AML-193 (cell line): ENCODE measurements at places on chromosomes 13 and 19.
A peak's percentile ranks its signal among the peaks of the same experiment; 100 is the strongest.

DNA sequence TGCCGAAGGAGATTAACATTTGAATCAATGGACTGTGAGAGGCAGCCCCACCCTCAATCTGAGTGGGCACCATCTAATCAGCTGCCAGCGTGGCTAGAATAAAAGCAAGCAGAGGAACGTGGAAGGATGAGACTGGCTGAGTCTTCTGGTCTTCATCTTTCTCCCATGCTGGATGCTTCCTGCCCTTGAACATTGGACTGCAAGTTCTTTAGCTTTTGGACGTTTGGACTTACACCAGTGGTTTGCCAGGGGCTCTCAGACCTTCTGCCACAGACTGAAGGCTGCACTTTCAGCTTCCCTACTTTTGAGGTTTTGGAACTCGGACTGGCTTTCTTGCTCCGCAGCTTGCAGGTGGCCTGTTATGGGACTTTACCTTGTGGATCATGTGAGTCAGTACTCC, 14.7 kb downstream of the NHLRC3 start:
- no peak for DNase-seq

GRCh38 chr19:10836479-10837330, 693 bp upstream of the TMED1 start:
- DNase-seq = peak; percentile 84

DNA sequence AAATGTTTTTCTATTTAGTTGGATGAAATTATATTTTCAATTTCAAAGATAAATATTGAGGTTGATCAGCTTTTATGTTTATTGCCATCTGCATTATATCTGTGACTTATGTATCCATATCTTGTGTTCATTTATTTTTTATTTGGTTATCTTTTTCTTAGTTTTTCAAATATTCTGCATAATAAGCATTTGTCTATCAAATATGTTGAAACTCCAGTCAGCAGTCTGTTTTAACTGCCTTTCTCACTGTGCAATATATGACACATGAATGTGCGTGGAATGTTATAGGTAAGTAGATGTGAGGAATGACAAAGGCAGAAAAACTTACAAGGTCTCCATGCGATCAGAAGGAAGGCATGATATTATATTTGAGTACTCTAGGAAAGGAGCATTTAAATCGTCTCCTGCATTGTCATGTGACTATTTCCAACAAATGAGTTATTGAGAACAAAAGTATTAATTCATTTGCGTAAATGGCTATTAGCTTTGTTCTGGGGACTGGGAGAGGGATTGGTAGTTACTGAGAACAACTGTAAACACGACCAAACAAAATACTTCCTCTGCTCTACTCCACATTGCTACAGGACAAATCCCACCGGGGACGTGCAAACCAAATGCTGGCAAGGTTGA, 318.1 kb downstream of the GPC5 start:
- DNase-seq = no peak

GRCh38 chr19:16051254-16052025, 24.9 kb upstream of the TPM4 start:
- no peak for DNase-seq

- DNase-seq = no peak
Observed at GRCh38 chr19:49006905-49007304, 10.0 kb downstream of the LHB start.

DNA sequence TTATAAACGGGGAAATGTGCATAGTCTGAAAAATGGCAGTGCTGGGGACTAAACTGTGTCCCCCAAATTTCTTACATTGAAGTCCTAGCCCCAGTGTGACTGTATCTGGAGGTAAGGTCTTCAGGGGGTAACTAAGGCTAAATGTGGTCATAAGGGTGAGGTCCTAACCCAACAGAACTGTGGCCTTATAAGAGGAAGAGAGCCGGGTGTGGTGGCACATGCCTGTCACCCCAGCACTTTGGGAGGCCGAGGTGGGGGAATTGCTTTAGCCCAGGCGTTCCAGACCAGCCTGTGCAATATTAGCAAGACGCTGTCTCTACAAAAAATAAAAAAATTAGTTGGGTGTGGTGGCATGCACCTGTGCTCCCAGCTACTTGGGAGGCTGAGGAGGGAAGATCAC, 17.8 kb downstream of the PROZ start:
- no peak for DNase-seq

GRCh38 chr19:8208922-8209461, at the start of gene CERS4:
CERS4 (plus strand) TSS chr19:8209370; CDS start chr19:8251077, 41,707 bp downstream.
- peak; percentile 14 for DNase-seq

DNA sequence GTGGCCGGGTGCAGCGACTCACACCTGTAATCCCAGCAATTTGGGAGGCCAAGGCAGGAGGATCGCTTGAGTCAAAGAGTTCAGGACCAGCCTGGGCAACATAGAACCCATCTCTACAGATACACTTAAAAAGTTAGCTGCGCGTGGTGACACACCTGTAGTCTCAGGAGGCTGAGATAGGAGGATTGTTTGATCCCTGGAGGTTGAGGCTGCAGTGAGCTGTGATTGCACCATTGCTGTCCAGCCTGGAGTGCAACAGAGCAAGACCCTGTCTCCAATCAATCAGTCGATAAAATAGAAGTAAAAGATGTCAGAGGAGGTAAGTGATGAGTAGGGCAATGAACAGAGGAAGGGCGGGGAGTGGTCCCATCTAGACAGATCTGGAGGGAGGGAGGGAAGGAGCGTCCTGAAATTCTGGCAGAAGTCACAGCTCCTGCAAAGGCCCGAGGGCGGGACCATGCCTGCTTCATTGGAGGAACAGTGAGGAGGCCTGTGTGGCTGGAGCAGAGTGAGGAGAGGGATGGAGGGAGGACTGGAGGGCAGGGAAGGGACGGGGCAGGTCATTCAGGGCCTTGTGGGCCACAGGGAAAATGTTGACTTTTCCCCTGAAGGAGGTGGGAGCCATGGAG, 9.7 kb downstream of the SMIM24 start:
- DNase-seq = no peak

GRCh38 chr19:30802424-30803013, 430.3 kb downstream of the ZNF536 start:
- no peak for DNase-seq

- no peak for DNase-seq
Observed at GRCh38 chr13:29294821-29295220, 300.7 kb downstream of the SLC7A1 start.

DNA sequence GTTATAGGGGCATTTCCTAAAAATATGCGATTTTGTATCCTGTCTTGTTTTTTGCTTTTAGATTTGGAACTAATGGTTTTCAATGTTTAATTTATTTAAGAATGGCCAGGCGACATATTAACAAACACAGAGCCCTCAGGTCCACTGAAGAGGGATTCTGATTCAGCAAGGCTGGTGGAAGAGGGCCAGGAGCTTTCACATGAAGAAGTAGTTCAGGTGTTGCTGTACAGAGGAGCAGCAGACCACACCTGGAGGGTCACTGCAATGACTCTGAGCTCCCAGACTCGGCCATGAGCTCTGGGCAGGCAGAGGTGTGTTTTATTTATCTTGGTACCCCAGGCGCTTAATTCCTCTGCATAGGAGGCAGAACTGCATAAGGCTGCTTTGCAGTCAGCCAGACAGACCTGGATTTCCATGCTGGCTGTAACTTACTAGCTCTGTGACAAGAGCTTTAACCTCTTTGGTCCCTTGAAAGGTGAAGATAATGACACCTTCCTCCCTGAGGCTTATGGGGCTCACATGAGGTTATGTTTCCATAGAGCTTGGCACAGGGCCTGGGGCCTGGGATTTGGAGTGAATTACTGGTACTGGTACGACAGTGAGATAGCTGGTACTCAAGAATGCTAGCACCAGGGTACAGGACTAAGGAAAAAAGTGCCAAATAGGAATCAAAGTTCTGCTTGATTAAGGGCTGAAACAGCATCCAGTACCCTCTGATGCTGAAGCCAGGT, 184.7 kb downstream of the OXGR1 start:
- no peak for DNase-seq

DNA sequence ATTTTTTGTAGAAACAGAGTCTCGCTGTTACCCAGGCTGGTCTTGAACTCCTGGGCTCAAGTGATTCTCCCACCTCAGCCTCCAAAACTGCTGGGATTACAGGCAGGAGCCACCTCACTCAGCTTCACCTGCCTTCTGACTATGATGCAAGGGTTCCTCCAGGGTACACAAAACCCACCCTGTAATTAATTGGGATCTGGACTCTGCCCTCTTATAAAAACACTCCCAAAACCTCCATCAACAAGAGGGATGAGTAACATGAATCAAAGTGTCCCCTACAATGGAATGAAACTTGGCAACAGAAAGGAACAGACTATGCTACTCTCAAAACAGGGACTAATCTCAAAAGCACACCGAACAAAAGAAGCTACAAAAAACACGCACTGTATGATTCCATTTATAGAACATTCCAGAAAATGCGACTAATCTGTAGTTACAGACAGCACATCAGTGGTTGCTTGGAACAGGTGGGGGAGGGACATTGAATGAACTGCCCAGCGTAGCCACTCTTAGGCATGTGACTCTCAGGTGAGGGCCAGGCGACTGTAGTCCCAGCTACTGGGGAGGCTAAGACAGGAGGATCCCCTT, 3.2 kb upstream of the PRR36 start:
- DNase-seq = no peak

DNA sequence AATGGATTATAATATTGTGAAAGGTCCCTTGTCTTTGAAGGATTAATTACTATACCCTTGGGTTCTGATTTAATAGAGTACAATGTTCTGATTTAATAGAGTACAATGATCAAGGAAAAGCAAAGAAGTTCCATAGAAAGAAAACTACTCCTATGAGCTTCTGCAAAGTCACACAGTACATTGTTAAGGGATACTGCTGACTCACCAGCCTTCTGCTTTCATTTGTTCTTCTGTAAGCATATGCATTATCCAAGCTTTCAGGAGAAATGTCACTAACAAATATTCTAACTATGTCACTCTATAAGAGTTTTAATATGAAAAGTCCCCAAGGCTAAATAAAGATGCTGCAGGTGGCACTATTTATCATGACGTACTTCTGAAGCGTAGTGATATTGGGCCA, 396.7 kb downstream of the RFC3 start:
- no peak for DNase-seq

GRCh38 chr13:33845572-33846302, 27.8 kb downstream of the RFC3 start:
- no peak for DNase-seq

DNA sequence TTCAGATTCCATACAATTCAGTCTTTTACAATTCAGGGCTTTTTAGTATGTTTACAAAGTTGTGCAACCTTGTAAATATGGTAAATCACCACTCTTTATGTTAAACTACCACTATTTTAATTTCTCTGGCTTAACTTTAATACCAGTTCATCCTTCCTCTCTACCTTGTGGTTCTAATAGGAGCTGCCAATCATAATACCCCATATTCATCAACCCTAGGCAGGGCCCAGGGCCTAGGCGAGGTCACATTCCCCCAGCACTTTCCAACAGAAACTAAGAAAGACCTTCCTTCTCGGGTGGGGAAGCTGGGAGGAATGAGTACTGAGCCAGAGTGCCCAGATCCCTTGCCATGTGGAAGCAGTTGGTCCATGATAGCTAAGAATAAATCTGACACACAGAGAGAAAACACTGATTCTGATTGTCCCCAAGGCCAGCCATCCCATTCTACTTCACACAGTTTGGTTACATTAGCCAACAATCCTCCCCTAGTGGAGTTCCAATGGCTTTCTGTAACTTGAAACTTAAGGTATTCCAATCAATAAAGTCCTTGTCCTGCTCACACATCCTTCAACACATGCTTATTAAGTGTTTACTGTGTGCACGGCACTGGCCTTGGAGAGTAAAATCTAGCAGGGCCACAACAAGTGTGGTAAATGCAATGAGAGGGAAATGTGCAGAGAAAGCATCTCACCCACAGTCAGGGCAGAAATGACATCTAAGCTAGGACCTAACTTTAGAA, 76.8 kb downstream of the NUFIP1 start:
- no peak for DNase-seq

- no peak for DNase-seq
Observed at GRCh38 chr13:59277106-59277505, 886.6 kb downstream of the DIAPH3 start.

- no peak for DNase-seq
Observed at GRCh38 chr19:10724573-10725071, 6.7 kb downstream of the DNM2 start.

- DNase-seq = no peak
Observed at GRCh38 chr19:50899569-50899968, 11.6 kb downstream of the KLK4 start.

DNA sequence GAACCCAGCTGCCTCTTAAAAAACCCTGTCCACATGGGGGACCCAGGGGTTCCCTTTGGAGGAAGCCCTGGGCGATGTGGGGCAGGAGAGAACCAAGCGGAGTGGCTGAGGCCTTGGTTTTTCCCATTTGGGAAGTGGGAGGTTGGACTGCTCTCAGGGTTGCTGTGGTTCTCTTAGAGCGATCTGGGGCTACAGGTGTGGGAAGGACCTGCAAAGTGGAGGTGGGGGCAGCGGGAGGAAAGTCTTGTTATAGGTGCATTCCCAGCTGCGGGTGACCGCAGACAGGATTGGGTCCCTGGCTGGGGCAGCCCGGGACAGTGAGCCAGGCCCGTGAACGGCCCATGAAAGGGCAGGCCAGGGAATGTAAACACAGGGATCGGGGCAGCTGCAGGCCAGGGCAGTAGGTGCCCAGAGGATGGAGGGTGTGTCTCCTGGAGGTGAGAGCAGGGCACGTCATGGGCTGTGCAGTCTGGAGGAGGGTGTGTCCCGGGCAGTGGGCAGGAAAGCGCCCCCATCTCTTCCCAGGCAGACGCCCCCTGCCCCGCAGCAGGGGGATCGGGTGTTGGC, 814 bp downstream of the SLC25A23 start:
- no peak for DNase-seq

GRCh38 chr13:41085961-41086585, 24.8 kb downstream of the WBP4 start:
- DNase-seq = peak; percentile 7

- DNase-seq = no peak
Observed at GRCh38 chr19:35725216-35725861, 7.5 kb downstream of the KMT2B start.

GRCh38 chr13:44089452-44089851, 209.7 kb downstream of the LACC1 start:
- DNase-seq = no peak

DNA sequence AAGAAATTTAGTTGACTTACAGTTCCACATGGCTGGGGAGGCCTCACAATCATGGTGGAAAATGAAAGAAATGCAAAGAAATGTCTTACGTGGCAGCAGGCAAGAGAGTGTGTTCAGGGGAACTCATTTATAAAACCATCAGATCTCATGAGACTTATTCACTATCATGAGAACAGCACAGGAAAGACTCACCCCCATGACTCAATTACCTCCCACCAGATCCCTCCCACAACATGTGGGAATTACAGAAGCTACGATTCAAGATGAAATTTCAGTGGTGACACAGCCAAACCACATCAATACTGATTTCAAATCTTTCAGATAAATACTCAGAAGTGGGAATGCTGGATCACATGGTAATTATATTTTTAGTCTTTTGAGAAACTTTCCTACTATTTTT, 1357.9 kb downstream of the SLITRK5 start:
- DNase-seq = no peak
